Kidney glomerular epithelial cell (primary cell): ENCODE measurements at places on chromosomes 6 and 20.
A peak's percentile ranks its signal among the peaks of the same experiment; 100 is the strongest.

DNA sequence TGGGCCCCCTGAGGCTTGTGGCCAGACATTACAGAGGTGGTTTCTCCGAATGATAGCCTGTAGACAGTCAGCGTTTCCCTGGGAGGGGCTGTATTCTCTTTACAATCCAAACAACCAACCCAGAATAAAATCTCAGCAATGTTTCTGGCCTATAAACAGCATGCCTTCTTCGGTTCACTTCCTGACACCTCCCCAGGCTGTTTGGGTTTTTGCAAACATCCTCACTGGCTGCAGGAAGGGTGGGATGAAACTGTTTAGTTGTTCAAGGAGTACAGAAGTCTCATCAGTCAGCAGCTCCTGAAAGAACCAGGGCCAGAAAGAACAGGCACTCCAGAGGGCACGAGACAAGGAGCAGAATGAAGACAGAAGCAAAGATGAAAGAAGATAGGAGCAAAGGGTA lies 350.0 kb downstream of the QKI start:
- peak; percentile 26 for DNase-seq

DNA sequence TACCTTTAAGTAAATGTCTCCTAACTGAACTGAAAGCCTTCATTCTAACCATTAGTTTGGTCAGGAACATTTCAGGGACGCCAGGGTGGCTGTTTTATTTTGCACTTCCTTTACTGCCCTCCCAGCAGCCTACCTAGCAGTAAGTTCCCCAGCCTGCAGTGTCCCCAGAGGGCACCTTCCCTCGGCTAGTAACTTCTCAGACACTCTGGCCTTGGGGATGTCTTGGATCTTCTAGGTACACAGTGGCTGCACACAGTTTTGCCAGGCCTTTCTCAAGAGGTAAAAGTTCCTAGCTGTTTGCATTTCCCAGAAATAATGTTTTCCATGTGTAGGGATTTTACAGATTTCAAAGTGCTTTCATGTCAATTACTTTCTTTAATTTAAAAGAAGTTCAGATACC lies 378 bp upstream of the LAMA2 start:
- DNase-seq, result no peak

GRCh38 chr6:163940705-163941623 lies 526.4 kb downstream of the QKI start:
- no peak for DNase-seq

- DNase-seq, result peak; percentile 38
Observed at GRCh38 chr20:51624157-51624731, 81.7 kb upstream of the NFATC2 start.

DNA sequence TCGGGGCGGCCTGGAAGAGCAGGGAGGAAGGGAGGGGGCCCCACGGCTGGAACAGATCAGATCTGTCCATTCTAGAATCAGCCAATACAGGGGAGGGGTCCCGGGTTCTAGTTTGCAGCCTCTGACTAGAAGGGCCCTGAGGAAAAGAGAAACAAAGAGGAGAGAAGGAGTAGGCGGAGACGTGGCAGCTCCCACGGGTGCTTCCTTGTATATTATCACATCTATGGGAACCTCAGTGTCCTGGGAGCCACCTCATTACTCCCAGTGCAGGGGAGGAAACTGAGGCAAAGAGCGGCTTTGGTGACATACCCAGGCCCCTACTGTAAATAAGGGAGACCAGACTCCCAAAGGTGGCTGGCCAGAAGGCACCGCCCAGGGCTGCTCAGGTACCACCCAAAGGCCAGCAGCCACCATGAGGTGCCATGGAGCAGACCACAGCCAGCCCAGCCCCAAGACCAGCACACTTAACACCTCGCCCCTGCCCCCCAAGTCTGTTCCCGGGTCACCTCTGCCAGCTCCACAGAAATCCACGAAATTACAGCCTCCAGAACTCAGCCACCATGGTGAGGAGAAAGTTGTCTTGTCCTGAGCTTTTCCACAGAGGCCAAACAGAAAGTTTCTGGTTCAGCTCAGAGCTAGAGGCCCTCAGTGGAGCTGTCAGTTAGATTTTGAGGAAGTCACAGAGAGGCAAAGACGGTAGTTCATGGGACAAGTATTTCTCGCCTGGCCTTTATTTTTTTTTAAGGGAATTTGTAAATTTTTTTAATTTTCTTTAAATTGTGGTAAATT lies 2.1 kb downstream of the ZC3H12D start:
- no peak for DNase-seq

DNA sequence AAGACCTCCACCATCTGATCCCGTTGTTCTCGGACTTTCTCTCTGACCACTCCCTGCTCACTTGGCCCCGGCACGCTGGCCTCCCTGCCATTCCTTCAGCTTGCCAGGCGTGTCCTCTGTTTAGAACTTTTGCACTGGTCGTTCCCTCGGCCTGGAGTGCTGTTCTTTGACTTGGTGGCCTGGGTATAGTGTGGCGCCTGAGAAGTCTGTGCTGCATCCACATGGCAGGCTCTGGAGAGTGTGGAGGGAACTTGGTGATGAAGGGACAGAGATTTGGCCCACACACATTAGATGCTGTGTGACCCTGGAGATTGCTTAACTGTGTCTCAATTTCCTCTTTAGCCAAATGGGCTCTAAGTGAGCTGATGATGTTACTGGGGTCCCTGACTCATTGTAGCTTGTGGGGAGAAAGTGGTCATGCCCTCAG lies 13.0 kb upstream of the TGM2 start:
- DNase-seq, result no peak

GRCh38 chr6:46845126-46845525 lies 51.9 kb downstream of the MEP1A start:
- no peak for DNase-seq

GRCh38 chr6:26426691-26427450 lies 13.4 kb upstream of the BTN3A3 start:
- no peak for DNase-seq

GRCh38 chr6:5899216-5900045 lies 107.3 kb downstream of the NRN1 start:
- no peak for DNase-seq

- no peak for DNase-seq
Observed at GRCh38 chr20:38917657-38918056, 8.6 kb upstream of the FAM83D start.

- DNase-seq, result no peak
Observed at GRCh38 chr6:170434117-170434820, 118.8 kb downstream of the PSMB1 start.

DNA sequence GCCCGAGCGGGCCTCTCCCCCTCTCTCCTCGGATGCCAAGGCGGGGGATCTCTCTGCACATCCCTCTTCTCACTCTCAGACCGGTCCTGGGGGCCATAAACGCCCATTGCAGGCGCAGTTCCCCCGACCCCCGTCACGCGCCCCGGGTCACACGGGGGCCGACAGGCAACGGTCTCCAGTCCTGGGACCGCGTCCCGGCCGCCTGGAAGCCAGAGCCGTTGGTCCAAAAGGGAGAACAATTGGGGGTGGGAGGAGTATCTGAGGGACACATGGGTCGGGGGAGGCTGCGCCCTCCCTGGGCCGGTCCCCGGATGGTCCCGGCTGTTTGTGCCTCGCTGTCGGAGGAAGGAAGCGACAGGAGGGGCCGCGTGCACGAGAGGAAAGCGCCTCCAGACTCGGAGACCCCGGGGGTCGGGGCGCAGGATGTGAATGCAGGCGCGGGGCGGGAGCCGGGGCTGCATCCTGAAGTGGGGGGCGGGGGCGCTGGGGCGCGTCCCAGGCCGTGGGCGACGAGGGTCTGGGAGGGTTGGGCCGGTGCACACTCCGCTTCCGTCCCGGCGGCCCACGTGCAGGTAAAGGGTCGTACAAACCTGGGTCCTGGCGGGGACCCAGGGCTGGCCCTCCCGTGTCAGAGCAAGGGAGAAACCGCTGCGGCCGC lies 903 bp downstream of the SLC4A11 start:
- no peak for DNase-seq

DNA sequence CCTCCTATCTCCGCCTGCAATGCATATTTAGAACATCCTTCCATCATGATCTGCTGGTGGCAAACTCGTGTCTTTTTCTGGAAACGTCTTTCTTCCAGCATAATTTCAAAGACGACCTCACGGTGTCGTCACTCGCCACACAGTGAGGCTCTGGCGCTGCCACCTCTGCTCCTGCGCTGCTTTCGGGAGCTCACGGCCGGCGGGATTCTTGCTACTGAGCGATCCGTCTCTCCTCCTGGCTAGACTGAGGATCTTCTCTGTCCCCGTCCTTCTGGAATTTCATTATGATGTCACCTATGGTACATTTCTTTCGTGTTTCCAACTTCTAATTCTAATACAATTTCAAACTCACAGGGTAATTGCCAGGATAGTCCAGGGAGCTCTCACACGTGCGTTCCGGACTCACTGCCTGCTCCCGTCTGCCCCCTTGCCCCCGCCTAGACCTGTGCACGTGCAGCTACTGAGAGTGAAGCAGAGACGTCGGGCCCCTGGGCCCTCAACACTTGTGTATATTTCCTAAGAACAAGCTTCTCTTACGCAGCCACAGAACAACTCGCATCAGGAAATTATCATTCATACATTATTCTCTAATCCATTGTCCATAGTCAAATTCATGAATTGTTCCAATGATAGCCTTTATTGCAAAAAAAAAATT lies 25.5 kb upstream of the HELZ2 start:
- DNase-seq, result no peak

- no peak for DNase-seq
Observed at GRCh38 chr20:14523090-14523489, 185.7 kb upstream of the FLRT3 start.

DNA sequence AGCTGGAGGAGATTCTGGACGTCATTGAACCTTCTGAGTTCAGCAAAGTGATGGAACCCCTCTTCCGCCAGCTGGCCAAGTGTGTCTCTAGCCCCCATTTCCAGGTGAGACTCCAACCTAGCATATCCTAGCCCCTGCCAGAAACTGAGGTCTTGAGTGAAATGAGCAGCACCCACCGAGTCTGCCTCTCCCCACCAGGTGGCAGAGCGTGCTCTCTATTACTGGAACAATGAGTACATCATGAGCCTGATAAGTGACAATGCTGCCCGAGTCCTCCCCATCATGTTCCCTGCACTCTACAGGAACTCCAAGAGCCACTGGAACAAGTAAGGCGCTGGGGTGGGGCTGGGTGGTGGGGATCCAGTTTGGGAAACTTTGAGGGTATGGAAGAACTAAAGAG lies 4.6 kb downstream of the MEA1 start:
- DNase-seq, result no peak

GRCh38 chr20:4560667-4561066 lies 161.0 kb upstream of the PRND start:
- DNase-seq, result no peak

DNA sequence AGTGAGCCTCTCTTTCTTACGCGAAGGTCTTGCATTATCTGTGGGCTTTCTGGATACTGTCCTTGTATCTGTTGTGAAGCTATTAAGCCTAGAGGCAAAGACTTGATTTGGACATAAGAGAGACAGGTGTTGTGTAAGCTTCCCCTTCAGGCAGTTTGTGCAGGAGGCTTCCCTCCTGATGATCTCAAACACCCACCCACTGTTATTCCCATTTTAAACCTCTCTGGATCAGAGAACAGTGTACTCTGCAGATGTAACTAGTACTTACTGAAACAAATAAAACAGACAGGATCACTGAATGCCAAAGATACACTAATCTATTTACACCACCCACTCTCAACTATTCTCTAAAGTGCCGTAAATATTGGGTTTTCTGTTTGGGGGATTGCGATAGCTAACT lies 113.8 kb upstream of the RAB32 start:
- DNase-seq, result no peak

DNA sequence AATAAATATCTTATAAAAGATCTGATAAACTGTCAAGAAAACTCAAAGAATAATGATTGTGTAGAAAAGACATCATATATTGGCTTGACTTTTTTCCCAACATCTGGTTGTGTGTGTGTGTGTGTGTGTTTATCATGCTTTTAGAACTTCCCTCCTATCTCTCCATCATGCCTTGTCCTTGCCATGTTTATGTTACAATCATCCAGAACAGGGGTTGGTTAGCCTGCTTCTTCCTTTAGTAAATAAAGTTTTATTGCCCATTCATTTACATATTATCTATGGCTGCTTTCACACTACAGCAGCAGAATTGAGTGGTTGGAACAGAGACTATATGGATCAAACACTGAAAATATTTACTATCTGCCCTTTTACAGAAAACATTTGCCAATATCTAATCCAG lies 52.8 kb upstream of the RIPOR2 start:
- no peak for DNase-seq

DNA sequence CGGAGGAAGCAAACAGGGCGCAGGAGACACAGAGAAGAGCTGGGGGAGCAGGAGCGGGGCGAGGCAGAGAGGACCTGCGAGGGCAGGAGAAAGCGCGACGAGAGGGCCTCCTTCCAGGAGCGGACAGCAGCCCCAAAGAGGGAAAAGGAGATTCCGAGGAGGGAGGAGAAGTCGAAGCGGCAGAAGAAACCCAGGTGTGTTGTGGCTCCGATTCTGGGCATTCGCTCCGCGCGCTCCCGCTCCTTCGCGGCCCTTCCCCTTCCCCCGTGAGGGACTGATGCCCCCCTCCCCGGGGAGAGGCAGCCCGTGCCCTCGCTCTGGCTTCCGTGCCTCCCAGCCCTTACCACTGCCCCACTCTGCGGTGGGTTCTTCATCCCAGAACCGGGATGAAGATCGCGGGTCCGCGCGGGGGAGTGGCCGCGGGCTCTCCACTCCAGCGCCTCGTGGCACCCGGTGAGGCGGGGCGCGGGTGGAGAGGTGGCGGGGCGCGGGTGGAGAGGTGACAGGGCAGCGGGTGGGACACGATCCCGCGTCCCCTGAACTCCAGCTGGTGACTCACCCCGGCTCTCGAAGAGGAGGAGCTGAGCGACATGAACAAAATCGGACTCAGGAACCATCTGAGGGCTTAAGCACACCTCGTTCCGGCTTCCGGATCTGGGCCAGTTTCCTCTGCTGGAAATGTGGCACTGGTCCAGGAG lies 22.4 kb downstream of the TMC2 start:
- no peak for DNase-seq

DNA sequence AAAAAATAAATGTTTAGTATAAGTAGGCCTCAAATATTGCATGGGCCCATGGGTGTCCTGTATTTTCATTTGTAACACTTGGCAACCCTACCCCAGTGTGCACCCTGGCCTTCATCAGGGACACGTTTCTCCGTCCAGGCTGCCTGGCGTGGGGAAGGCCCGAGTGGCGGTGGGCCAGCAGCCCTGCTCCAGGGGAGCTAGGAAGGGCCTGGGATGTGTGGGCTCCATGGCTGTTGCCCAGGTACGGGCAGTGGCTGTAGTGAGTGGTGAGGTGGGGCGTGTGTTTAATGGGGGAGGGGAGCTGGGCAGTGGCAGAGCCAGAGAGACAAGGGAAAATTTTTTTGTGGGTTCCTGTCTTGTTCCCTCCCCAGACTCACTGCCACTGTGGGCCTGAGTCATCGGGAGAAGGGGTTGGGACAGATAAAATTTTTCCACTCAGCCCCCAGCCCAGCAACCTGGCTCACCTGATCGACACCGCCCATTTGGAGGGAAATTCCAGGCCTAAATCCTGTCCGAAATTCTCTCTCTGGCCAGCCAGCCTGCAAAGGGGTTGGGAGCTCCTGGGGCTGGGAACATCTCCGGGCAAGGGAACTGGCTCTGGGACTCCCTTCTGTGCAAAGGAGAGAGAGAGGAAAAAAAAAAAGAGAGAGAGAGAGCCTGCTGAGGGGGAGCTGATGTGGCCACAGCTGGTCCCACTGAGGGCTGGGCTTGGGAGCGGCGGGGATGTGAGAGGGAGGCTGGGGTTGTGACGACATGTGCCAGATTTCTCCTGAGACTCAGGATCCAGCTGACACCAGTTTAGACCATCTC lies 32.5 kb upstream of the VEGFA start:
- no peak for DNase-seq
